ENCODE measurements at places on chromosomes 4 and X.

DNA sequence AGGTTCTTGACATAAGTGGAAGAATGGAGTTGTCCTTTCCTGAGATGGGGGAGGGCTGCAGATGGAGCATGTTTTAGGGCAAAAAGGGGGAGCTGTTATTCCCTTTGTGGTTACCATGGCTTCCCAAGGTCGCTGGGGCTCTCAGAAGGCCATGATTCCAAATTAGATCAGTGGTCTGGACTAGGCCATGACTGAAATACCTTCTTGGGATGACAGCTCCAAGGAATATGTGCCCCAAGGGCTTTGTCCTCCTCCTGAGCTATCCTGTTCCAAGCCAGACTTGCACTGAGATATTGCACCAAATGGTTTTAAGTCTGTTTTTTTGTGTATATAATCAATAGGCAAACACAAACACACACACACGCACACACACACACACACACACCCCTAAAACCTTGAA lies 3.0 kb upstream of the RBPJ start:
- DNase-seq, result no peak

GRCh38 chrX:17030092-17030491 lies 83.6 kb downstream of the REPS2 start:
- DNase-seq, result no peak

GRCh38 chr4:42627885-42628646 lies 28.8 kb downstream of the ATP8A1 start:
- DNase-seq, result peak; percentile 71

- DNase-seq, result no peak
Observed at GRCh38 chrX:21661316-21661715, 3.2 kb upstream of the KLHL34 start.

DNA sequence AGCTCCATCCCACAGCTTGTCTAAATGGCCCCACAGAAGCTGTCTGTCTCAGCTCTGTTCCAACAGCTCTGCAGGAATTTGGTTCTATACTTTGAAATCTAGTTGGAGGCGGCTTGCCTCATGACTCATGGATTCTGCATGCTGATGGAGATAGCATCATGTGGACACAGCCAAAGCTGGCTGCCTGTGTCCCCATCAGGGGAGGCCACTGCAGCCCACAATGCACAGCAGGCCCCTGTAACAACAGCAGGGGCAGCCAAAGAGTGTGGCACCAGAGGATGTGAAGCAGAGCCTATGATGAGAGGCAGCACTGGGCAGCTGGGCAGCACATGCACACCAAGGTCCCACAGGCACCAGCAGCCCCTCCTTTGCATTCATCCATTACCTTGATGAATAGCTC lies 67.2 kb downstream of the DCAF12L1 start:
- no peak for DNase-seq

DNA sequence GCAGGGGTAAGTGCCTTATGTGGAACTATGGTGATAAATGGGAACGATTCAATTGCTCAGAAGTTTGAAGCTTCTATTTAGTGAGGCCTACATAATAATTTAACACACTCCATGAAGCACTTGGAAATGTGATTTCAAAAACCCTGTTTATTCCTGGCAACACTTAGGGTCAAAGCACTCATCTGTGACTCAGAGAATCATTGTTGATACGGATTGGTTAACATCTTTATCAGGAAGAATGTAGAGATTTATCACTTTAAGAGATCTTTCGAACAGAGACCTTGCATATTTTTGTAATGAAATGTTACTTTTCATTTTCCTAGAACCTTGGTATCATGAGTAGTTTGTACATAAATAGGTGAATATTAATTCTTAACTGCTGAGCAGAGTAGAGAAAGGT lies 269.1 kb upstream of the SLIT2 start:
- DNase-seq, result no peak

- DNase-seq, result no peak
Observed at GRCh38 chr4:81030981-81031791, 678 bp downstream of the BMP3 start.

DNA sequence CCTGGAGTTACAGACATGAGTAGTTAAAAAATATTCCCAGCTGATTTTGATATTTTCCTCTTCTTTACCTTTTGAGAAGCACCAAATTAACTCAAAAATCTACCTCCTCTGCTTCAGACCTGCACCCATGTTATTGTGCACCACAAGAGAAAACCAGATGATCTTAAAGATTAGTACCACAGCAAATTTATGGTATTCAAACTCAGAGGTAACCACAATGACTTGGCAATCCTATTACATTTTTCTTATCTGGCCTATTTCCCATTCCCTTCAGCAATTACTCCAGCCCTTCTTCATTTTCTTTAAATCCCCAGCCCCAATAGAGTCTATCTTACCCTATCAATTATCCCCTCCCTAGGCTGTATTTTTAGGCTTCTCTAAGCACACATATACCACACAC lies 535.1 kb downstream of the FAT4 start:
- DNase-seq, result no peak
